ENCODE measurements at places on chromosomes 7 and 10.

DNA sequence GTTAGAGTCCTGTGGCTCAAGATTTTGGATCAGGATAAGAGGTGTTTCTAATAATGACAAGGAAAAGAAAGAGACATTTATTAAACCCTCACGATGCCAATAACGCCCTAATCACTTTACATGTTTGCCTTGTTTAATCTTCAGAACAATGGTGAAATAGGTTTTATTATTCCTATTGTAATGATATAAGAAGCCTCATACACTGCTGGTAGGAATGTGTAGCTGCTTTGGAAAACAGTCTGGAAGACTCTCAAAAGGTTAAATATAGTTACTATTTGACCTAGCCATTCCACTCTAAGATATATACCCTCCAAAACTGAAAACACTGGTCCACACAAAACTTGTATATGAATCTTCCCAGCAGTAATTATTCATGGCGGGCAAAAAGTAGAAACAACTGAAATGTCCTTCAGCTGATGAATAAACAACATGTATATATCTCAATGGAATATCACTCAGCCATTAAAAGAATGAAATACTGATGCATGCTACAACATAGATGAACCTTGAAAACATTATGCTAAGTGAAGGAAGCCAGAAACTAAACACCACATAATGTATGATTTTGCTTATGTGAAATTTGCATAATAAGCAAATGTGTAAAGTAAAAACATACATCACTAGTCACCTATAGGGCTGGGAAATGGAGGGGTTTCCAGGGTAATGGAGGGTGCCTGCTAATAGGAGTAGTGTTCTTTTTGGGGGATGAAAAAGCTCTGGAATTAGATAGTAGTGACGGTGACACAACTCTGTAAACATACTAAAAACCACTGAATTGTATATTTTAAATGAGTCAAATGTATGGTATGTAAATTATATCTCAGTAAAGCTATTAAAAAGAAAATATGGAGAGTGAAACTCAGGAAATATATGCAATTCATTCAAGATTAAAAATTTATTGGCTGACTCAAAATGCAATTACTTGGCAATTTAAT, 76.9 kb upstream of the ANK3 start:
- no peak for DNase-seq

GRCh38 chr7:92838934-92839333, 2.6 kb upstream of the CDK6 start:
- no peak for DNase-seq

DNA sequence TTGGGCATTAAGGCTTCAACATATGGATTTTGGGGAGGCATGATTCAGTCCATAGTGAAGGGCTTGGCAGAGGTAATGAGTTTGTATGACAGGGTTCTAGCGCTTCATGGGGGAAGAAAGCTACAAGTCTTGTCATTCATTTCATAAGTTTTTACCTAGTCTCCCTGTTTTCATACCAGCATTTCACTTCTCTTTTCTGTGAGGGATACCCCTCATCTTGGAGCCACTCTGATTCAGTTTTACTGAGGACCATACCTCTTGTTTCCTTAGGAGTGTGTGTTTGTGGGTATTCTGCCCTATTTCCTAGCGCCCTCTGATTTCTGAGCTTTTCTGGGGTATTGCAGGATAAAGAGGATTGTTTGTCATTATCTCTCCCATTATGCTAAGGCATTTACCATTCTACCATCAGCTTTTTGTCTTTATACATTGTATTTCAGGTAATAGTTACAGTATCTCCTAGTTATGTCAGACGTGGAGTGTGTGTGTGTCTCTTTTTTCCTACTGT, 6.8 kb downstream of the RSBN1L start:
- no peak for DNase-seq

- DNase-seq: no peak
Observed at GRCh38 chr10:61635932-61636331, 26.8 kb upstream of the CABCOCO1 start.

GRCh38 chr7:70565721-70566370, 566.1 kb upstream of the GALNT17 start:
- DNase-seq: no peak

Data from CD4-positive, alpha-beta memory T cell (primary cell).